ENCODE measurements at places on chromosomes 3 and 15.

DNA sequence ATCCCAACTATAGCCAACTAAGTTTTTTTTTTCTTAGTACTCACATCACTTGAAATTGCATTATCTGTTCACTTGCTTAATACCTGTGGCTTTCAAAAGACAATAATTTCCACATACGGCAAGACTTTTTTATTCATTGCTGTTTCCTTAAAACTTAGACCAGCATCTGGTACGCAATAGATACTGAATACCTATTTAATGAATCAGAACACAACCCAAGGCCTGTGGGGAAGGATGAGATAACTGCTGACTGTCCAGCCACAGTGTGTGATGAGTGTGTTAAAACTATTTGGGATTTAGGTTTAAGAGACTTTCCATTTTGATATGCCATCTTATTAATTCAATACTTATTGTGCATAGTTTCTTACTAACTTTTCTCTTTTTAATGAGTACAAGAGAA, 988.7 kb downstream of the NTRK3 start:
- DNase-seq: no peak

- no peak for DNase-seq
These were observed 4.5 kb upstream of the MRPS22 start for GRCh38 chr3:139339219-139339906.

DNA sequence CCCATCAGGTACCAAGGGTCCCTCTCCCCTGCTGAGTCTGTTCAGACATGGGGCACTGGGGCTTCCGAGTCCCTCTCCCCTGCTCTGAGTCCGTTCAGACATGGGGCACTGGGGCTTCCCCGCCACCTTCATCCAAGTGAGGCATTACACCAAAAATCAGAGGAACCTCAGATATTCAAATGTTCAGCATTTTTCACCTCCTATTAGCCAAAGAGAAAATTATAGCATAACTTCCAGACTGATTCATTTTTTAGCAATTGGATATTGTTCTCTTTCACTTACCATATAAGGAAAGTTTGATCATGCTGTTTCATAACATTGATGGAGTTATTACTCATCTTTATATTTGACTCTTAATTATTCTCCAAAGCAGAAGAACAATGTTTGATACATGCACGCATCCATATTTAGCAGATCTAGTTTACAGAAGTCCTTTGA, 213.9 kb downstream of the MTHFS start:
- no peak for DNase-seq

DNA sequence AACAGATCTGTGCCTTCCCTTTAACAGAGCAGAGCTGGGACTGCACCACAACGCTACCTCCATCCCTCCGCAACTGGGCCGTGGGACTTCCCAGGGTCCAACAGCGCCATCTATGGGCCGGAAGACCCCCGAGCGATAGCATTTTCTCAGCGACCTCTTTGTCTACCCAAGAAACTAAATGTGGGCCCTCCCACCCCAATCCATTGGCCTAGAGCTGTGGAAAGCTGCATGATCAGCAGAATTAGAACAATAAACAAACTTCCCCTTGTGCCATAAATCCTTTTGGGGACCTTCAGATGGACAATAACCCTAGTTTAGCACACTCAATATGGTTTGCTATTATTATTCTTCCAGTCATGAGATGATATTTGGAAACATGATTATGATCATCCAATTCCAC, 74.8 kb upstream of the NTRK3 start:
- DNase-seq: no peak

DNA sequence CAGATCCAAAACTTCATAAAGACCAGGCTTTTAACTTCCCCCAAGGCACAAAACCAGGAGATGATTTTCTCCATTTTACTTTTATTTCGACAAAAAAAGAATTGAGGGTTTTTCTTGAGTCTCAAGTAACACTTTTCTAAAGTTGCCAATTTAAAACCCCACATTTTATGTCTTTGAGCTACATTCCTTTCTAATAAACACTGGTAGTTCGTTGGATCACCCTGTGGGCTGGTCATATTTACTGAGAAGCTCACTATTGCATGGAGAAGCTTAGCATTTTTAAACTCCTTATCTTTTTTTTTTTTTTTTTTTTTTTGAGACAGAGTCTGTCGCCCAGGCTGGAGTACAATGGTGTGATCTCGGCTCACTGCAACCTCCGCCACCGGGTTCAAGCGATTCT, 255.1 kb upstream of the TPM1 start:
- no peak for DNase-seq

DNA sequence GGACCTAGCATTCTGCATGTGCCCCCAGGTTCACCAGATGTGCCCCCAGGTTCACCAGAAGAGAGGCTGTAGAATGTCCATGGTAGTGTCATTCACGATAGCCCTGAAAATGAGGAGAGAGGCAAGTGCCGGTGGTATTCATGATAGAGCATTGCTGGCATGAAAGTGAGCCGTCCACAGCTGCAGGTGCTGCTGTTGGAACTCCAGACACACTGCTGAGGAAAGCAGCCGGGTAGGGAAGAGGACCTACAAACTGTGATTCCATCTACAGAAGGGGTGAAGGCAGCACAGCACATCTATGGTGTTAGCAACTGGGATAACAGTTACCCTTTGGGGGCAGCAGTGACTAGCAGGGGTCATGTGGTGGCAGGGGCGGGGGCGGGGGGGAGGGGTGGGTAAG, 125.0 kb upstream of the PLXNA1 start:
- DNase-seq: no peak

DNA sequence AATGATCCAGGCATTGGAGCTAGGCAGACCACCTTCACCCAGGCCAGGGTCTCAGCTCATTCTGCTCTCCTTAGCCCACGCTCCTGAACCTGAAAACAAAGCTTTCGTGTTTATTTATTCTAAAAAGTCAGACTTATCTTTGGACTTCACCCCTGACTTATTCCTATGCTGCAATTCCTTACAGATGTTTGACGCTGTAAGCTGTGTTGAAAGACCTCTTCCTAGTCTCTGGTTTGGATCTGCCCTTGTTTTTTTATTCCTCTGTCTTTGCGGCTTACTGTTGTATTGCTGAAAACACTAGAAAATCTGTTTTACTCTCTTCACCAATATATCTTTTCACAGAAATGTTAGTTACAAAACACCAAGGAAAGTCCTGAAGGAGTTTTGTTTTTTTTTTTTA, 40.5 kb upstream of the LDHAL6B start:
- no peak for DNase-seq
